ENCODE measurements at places on chromosomes 3 and 15.

DNA sequence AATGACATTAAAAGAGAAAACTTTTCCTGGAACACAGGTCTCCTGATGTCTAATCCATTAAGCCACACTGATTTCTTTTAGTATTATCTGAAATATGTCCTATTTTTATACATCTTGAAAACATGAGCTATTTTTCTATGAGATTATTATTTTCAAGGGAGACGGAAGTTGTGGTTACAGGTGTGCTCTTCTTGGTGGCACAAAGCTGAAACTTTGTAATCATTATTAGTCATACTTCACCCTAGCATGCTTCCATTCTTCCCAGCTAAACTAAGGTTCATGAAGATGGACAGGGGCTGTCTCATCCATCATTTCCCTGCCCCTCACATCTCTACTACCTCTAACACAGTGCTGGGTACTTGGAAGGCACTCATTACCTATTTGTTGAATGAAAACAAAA, 85.6 kb upstream of the POU1F1 start:
- no peak for DNase-seq

DNA sequence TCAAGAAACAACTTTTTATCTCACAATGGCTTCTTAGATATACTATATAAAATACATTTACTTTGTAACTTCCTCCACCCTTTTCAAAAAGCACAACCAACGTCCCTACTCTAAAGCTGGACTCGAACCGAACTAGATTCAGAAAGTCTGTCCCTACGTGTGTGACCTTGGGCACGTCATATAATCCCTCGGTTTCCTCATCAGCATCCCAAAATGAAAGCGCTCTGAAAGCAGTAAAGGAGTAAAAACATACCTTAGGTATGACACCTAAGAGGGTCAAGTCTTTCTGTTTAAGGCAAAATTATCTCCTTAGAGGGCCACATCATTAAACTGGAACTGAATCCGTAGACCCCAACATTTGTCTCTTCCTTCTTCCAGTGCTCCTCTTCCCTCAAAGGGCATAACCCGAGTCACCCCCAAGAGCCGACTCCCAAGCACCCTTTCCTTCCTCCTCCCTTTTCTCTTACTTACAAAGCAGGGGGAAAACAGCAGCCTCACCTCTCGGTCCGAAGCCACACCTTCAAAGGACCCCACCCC, 663 bp downstream of the PDCD10 start:
- DNase-seq: no peak

- DNase-seq: no peak
Observed at GRCh38 chr3:12663401-12663935, 449 bp downstream of the RAF1 start.

DNA sequence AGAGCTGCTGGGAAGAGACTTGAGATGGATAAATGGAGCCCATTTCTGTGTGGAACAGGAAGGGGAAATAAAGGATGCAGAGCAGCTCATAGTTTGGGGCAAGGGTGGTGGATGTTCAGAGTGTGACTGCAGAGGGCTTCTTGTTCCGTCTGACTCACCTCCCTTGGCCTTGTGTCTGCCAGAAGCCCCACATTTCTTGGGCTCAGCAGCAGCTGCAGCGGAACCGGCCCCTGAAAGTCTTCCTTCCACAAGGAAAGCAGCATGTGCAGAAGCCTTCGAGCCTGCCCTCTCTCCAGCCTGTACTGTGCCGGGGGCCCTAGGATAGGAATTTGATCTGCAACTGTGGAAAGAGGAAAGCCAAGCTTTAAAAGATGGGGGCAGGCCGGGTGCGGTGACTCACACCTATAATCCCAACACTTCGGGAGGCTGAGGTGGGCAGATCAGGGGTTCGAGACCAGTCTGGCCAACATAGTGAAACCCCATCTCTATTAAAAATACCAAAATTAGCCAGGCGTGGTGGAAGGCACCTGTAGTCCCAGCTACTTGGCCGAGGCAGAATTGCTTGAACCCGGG, 11.5 kb downstream of the CDAN1 start:
- no peak for DNase-seq

DNA sequence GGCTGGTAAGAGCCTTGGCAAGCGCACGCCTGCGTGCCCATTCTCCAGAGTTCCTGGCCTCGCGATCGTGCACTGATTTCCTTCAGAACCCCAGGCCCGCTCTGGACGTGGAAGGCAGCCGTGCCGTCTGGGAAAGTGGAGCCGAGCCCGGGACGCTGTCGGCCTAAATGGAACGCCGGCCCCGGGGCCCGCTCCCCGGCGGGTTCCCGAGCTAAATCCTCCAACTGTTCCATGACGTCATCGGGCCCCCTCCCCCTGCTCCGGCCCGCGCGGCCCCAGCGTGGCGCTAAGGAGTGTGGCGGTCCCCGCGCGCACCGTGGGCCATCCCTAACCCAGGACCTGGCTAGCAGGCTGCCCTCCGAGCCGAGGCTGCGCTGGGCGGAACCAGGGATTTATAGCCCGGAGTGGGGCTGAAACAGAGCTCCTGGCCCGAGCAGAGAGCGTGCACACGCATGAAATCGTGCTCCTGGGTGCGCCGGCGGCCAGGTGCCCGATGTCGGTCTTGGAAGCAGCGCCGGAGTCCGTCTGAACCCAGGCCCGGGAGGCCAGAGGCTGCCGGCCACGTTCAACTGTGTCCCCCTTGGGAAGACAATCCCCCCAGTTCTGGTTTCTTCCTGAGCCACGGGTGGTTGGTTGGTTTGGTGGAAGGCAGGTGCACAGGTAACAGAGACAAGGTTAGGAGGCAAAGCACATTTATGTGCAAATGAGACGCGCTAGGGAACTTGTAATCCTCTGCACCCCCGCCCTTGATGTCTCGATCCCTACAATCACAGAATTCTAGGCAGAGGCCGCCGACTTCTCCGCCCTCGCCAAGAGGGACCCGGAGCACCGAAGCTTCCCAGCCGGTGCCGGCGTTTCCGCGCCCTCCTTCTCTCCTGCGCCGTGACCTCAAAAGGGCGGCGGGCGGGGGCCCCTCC, 84.9 kb upstream of the ETV5 start:
- no peak for DNase-seq

DNA sequence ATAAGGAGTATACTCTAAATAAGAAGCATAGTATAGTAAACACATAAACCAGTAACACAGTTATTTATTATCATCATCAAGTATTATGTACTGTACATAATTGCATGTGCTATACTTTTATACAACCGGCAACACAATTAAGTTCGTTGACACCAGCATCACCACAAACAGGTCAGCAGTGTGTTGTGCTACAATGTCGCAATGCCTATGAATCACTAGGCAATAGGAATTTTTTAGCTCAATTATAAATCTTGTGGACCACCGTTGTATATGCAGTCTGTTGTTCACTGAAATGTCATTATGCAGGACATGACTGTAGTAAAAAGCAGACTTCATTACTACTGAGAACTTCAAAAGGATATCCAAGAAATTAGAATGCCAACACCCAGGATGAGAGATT, 177.0 kb downstream of the PDCD6IP start:
- no peak for DNase-seq

- DNase-seq: no peak
Observed at GRCh38 chr15:77709135-77709886, 76.6 kb upstream of the LINGO1 start.

- DNase-seq: no peak
Observed at GRCh38 chr15:50872832-50873426, 35.6 kb upstream of the AP4E1 start.

GRCh38 chr3:63979093-63979885, 44.0 kb downstream of the PSMD6 start:
- no peak for DNase-seq

GRCh38 chr15:66894363-66894762, 171.0 kb upstream of the SMAD3 start:
- DNase-seq: no peak

GRCh38 chr3:87792198-87792533, 266.6 kb downstream of the CGGBP1 start:
- no peak for DNase-seq

DNA sequence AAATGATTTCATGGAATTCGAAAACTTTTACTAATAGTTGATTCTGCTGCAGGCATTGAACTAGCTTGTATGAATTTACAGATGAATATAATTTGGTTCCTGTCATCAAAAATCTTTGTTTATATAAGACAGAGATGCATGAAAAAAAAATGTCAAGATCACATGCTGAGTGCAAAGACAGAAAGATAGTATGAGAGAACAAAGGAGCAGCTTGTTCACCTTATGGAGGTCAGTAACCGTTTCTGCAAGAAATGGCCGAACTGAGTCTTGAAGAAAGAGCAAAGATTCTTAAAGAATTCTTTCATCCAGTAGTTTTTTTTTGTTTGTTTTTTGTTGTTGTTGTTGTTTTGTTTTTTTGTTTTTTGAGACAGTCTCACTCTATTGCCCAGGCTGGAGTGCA, 450.6 kb downstream of the TUSC7 start:
- no peak for DNase-seq

DNA sequence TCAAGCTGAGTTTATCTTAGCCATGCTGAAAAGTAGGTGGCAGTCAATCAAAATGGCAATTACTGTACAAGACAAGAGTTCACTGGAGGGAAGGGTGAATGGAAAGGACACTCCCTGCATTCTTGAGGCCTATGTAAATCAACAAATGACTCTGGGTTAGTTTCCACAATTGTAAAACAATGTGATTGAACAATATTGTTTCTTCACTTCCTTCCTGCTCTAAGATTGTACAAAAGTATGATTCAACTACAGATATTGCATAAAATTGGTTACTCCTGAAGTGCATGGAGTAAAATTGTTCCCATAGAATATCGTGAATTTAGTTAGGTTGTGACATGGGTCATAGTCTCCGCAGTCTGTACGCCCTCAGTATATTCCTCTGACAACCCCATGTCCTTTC, 277.6 kb downstream of the LPP start:
- no peak for DNase-seq

DNA sequence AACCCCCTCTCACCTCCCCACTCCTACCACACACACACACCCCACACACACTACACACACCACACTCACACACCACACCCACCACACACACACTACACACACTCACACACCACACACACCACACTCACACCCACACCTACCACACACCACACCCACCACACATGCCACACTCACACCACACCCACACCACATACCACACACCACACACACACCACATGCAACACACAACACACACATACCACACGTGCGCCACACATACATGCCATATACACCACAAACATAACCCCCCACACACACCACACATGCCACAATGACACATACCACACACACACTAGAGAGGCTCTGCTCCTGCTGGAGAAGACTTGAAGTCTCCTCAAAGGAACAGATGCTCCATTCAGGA, 5.9 kb upstream of the ITPKA start:
- no peak for DNase-seq

DNA sequence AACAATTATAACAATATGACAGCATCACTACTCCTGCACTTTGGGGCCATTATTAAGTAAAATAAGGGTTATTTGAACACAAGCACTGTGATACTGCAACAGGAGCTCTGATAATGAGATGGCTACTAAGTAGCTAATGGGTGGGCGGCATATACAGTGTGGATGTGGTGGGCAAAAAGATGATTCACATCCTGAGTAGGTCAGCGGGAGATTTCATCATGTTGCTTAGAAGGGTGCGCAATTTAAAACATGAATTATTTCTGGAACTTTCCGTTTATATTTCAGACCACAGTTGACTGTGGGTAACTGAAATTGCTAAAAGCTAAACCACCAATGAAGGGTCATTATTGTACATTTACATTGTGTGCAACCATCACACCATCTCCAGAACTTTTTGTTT, 42.3 kb downstream of the FBXO22 start:
- DNase-seq: no peak

GRCh38 chr3:193656878-193657282, 63.9 kb downstream of the OPA1 start:
- no peak for DNase-seq

DNA sequence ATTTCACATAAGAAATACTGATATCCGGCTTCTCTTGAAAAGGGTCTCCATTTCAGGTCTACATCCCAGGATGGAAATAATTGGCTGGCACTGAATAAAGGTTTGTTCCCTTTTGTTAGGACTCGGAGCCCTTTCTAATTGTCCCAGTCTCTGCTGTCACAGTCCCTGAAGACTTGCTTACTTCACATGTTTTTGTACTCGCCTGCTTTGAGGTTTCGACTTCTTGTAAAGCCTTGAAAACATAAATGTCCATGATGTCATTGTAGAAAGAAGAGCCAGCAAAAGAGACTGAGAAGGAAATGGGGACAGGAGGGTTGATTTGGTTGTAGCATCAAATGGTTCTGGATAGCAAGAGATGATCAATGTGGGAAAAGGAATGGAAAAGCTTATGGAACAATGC, 963.4 kb upstream of the SEMA6D start:
- no peak for DNase-seq

DNA sequence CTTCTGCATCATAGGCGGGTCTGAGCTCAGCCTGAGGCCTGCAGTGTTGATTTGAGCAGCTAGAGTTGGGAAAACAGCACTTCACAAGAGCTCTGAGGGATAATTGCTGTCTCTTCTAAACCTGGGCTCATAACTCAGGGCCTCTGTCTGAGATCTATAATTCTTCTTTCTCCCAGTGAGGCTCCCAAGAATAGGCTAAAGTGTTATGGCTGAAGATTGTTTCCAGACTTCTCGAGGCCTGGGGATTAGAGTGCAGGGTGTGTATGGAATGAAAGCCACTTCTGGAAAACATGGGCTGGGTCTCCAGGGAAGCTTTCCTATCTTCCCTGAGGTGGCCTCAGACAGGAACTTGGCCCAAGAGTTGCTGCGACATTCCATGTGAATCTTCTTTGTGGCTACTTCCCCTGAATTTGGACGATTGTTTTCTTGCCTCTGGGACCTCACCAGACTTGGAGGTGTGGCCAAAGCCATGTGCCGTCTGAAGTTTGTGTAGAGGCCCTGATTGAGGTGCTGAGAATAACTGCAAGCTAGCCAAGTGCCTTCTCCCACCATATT, 26.5 kb downstream of the MTMR14 start:
- no peak for DNase-seq

- DNase-seq: no peak
Observed at GRCh38 chr3:178022599-178022998, 513.6 kb upstream of the KCNMB2 start.

DNA sequence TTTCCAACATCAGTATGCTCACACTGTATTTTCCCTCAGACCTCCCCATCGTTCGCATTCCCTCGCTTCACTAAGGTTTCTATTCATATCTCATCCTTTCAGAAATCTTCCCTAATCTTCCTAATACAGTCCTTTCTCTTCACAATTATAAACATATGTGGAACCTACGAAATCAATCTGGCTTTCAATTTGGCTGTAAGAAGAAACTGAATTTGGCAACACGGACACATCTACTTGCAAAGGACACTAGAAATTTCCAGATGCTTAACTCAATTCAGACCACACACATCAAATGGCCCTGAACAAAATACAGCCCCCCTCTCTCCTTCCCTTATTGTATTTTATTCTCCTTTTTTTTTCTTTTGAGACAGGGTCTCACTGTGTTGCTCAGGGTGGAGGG, 39.1 kb upstream of the TM4SF19 start:
- DNase-seq: no peak

DNA sequence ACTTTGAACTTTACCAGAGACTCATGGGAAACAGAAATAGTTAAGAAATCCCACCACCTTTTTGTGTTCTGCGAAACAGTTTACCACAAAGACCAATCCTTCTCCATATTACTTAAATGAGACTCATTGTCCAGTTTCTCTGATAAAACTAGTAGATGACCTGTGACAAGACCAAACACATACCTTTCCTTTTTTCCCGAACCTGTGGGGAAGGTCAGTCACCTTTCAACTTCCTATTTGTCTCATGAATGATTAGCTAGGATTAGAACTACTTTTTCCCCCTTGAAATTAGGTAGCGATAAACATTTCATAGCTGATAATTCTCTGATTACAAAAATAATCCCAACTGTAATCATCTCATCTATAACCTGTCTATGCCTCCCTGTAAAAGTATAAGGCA, 2.3 kb upstream of the TBC1D5 start:
- DNase-seq: no peak

GRCh38 chr3:154029926-154030325, 91.3 kb upstream of the ARHGEF26 start:
- DNase-seq: no peak

Data from activated naive CD4-positive, alpha-beta T cell (primary cell).